ENCODE measurements at places on chromosomes 4 and X.

GRCh38 chr4:159284113-159284512 is 181.2 kb downstream of the RAPGEF2 start:
- DNase-seq = no peak

GRCh38 chrX:41148553-41148952 is 63.3 kb downstream of the USP9X start:
- no peak for DNase-seq

DNA sequence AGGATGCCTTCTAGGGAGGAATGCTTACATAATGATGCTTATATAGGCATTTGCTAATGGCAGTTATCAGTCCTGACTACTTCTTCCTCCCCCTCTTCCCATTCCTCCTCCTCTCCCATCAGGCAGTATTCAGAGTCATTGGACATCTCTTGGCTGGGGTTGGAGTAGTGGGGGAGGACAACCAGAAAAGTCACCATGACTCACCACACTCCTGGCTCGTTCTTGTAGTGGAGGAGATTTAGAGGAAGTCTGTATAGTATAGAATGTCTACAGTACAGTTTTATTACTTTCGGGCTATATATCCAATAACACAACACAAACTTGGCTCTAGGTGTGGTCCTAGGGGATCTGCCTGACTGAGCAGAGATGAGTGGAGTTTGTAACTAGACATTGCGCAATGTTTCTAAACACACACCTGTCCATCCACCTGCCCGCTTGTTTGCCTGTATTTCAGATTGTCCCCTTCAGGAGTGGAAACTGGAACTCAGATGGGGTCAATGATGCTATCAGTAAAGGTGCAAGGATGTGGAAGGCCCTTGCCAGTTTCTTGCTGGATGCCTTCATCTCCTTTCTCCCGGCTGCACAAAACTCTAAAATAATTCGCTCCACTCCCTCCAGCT is 27.9 kb upstream of the KIAA1210 start:
- no peak for DNase-seq

DNA sequence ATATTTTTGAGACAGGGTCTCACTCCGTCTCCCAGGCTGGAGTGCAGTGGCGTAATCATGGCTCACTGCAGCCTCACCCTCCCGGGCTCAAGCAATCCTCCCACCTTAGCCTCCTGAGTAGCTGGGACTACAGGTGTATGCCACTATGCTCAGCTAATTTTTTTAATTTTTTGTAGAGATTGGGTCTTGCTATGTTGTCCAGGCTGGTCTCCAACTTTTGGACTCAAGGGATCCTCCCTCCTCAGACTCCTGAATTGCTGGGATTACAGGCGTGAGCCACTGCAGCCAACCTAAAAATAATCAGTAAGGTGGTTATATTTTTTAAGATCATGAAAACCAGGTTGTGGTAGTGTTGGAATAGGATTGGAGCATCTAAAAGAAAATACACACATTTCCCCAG is 38.1 kb downstream of the TMEM156 start:
- no peak for DNase-seq

DNA sequence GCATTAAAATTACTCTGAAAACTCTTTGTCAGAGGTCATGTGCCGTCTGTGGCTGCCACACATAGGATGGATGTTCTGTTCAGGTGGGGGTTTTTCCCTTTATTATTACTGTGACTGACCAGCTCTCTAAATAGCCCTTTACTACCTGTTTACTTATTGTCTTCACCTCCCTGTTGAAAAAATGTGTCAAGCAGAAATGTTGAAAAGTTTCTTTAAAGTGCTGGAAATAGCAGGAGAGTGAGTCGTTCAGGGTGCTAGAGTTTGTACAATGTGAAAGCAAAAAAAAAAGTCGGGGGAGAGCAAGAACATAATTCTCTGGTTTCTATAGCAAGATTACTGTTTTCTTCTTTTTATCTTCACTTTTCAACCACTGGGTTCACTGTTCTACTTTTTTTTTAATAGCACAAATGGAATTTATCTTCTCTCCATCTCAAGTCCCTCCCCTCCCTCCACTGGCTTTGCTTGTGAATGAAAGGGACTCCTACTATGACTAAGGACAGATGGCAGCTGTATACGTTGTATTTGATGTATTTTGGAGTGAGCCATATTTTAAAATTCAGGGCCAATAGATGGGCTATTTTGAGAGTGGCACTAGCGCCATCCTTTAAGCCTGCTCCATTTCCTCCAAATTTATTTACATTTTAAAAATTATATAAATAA is 33.3 kb downstream of the ARX start:
- DNase-seq = no peak

DNA sequence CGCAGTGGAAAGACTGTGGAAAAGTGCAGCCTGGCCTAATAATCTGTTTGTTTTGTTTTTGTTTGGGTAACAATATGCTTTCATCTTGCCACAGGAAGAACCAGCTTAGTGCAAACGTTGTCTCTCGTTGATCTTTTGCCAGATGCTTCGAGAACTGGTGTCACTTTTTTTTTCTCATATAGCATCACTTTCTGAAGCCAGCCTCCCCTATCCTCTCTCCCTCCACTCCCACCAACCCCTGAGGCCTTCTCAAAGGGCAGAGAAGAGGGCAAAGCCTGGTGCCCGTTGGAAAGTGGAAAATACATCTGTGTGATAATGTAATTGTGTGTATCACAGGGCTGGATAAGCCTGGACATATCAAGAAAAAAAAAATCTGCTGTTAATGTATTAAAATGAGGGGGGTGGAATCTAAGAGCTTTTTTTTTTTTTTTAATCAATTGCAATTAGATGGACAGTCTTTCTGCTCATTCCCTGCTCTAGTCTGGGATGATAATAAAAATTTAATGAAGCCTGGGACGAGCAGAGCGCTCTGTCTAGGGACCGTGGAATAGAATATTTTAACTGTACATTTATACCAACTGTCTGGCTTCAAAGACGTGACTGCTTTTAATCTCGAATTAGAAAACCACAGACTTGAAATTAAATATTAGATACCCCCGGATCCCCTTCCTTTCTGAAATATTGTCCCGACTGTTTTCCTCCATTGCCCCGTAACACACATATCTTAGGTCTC is 8.1 kb downstream of the POU4F2 start:
- DNase-seq = no peak

Measured in left renal cortex interstitium (tissue), 4 donors.